ENCODE measurements at places on chromosomes 4 and X.

GRCh38 chr4:139738846-139739613 lies 73.4 kb downstream of the MGST2 start:
- no peak for DNase-seq

GRCh38 chr4:121877041-121877773 lies 6.9 kb upstream of the BBS7 start:
- DNase-seq = no peak

DNA sequence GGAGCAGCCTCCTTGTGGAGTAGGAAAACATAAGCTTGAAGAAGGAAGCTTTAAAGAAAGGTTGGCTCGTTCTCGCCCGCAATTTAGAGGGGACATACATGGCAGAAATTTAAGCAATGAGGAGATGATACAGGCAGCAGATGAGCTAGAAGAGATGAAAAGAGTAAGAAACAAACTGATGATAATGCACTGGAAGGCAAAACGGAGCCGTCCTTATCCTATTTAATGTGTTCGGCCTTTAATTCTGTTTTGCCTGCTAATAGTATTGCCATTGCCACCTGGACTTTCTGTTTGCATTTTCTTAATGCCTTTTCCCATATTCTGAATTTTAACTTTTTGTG lies 1.4 kb downstream of the TCEAL1 start:
- DNase-seq = no peak

DNA sequence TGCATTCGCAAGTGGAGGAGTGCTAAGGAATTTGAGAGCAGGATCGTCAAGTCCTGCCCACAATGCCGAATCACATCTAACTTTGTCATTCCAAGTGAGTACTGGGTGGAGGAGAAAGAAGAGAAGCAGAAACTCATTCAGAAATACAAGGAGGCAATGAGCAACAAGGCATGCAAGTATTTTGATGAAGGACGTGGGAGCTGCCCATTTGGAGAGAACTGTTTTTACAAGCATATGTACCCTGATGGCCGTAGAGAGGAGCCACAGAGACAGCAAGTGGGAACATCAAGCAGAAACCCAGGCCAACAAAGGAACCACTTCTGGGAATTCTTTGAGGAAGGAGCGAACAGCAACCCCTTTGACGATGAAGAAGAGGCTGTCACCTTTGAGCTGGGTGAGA lies 100.2 kb upstream of the MED14 start:
- DNase-seq = no peak

GRCh38 chr4:165548702-165549101 lies 169.9 kb downstream of the CPE start:
- no peak for DNase-seq

- DNase-seq = peak; percentile 93
Observed at GRCh38 chr4:124111922-124112321, 600.6 kb downstream of the ANKRD50 start.
